ENCODE measurements at places on chromosomes 5 and 9.

DNA sequence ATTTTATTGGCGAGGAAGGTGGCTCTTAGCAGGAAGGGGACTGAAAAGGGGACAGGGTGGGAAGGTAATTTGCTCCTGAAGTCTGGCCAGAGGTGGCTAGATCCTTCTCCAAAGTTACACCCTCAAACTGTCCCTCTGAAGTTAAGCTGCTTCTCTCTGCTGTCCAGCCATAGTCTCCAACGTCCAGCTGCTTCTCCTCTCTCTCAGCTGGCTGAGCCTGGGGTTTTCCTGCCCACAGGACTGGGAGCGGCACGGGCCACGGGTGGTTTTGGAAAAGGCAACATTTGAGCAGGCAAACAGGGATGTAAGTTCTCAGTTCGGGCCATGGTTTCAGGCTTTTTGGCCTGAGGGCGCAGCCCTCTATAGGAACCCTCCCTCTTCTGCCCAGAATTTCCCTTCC is 128.3 kb downstream of the YIPF5 start:
- H3K36me3 ChIP-seq: no peaks in the 10 kb centered on the region
- H3K4me3 ChIP-seq: no peak overlapping the region
- no peaks in the 10 kb centered on the region for H3K4me1 ChIP-seq
- no peak for DNase-seq
- H3K27me3 ChIP-seq: peaks cover 2% of the 10 kb centered on the region

DNA sequence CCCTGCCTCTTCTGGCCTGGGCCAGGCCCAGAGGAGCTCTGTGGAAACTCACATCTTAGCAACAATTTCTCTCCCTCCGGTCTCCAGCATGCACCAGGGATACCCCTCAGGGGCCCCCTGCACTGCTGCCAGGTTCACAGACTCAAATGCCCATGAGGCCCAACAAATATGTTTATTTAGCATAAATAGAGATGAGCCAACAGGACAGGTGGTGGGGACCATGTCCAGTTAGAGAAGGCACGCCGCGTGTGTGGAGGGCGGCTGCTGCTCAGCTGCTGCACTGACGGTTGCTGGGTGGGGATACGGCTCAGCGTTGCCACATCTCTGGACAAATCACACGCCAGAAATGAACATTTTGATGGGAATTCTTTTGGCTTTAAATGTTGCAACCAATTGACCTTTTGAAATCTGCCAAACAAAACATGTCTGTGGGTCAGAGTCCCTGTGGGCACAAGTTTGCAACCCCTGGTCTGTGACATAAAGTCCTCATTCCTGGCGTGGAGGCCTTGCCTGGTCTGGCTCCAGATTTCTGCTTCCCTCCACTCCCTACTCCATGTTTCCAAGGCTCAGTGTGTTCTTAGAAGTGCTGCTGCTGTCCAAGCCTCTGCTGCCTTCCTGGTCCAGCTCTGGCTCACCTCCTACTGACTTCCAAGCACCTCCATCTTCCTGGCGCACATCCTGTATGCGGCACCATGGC is 88.9 kb downstream of the AMBP start:
- no peak overlapping the region for H3K27ac ChIP-seq
- H3K4me1 ChIP-seq: peaks cover 10% of the 10 kb centered on the region
- DNase-seq: no peak
- no peaks in the 10 kb centered on the region for H3K36me3 ChIP-seq

DNA sequence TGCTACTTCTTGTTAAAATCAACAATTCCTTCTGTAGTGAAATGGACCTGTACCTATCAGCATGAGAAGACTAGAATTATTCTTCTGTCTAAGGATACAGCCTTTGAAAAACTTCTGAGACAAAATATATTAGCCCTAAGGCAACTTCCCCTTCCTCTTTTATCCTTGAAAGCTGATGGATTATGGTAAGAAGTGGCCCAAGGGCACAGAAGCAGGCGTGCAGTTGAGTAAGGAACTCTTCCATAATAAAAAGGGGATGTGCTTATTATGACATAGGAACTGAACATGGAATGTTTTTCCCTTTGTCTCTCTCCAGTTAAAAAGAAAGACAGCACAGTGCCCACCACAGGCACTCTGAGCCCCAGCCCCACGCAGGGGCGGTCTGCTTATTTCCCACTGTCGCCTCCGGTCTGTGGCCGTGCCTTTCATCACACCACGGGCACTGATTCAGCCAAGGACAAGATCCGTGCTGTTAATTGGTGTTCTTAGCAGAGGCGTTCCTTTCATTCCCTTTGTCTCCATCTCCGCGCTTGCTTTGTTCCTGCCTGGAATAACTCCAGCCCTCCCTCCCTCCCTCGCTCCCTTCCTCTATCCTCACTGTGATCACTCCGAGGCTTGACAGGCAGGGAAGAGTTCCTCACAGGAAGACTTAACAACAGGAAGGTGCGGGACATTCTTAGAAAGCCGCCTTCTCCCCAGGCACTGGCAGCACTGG is 135.9 kb upstream of the OTULINL start:
- no peak for DNase-seq
- no peaks in the 10 kb centered on the region for H3K36me3 ChIP-seq
- no peak overlapping the region for H3K27ac ChIP-seq
- H3K4me3 ChIP-seq: no peak overlapping the region
- peaks cover 3% of the 10 kb centered on the region for H3K4me1 ChIP-seq

DNA sequence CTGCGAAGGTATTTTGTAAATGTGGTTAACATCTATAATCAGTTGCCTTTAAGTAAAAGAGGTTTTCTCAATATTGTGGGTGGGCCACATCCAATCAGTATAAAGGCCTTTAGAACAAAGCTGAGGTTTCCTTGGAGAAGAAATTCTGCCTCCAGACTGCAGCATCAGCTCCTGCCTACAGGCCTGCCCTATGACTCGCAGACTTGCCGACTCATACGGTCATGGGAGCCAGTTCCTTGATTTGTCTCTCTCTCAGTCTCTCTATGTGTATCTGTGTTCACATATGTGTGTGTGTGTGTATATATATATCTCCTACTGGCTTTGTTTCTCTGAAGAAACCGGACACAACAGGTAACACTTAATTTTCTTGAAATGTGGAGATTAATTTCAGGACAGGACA is 45.3 kb downstream of the SLC36A1 start:
- no peak for DNase-seq
- H3K4me3 ChIP-seq: no peak overlapping the region
- H3K4me1 ChIP-seq: no peaks in the 10 kb centered on the region
- H3K27ac ChIP-seq: no peak overlapping the region
- H3K36me3 ChIP-seq: no peaks in the 10 kb centered on the region

DNA sequence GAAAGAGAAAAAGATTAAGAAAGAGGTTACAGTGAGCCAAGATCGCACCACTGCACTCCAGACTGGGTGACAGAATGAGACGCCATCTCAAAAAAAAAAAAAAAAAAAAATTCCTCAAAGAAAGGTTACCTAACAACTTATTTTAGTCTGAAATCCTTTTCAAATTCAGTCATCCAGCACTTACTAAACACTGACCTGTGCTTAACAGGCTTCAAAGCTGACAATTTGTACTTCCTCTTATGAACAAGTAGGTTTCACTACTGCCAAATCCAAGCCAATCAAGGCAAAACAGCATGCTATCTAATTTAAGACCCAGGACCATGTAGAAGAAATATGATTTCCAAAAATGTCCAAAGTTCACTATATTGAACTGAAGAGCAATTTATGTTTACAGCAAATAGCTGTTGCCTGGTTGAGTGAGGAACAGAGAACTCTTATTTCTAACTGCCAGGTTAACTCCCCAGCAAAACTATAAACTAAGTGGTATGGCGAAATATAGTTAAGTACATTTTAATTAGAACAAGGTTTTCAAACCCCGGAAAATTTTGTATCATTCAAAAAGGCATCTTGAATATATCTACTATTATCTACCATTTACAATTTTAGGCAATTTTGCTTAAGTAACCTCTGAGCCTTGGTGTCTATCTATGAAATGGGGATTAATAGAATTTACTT is 13.4 kb downstream of the PWWP2A start:
- no peaks in the 10 kb centered on the region for H3K27me3 ChIP-seq
- peaks cover 25% of the 10 kb centered on the region for H3K36me3 ChIP-seq
- H3K27ac ChIP-seq: peak overlapping the region; percentile 38
- H3K4me1 ChIP-seq: peaks cover 9% of the 10 kb centered on the region
- no peak for DNase-seq

DNA sequence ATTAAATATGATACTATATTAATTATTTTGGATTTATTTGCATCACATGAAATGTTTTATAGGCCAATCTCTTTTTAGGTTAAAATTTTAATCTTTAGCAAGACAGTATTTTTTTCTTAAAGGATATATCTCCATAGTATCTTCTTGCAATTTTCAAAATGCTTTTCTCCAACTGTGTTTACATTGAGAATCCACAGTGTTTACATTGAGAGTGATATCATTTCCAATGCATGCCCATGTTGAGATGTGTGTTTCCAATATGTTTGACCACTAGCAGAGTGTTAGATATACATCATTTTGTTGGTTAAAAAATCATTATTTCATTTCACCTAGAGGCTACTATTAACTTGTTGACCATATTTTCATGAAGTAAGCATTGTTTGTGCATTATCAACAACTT is 17.3 kb downstream of the VCAN start:
- H3K4me1 ChIP-seq: no peaks in the 10 kb centered on the region
- peaks cover 30% of the 10 kb centered on the region for H3K27me3 ChIP-seq
- H3K27ac ChIP-seq: no peak overlapping the region

DNA sequence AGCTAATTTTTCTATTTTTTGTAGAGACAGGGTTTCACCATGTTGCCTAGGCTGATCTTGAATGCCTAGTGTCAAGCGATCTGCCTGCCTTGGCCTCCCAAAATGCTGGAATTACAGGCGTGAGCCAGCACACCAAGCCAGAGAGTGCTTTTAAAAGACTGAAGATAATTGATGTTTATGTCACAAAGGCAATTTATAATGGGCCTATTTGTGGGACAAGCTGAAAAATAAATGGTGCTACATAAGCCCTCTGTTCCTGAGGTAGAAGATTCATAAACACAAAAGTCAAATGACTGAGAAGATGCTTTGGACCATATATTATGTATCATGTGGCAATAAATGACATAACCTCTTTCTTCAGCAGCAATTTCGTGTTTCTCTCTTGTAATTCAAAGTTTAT is 329.6 kb downstream of the GABRB2 start:
- no peak for DNase-seq
- H3K27me3 ChIP-seq: no peaks in the 10 kb centered on the region
- no peak overlapping the region for H3K4me3 ChIP-seq
- H3K36me3 ChIP-seq: no peaks in the 10 kb centered on the region

GRCh38 chr5:131532031-131532640 is 102.9 kb downstream of the RAPGEF6 start:
- peaks cover 67% of the 10 kb centered on the region for H3K4me1 ChIP-seq
- peak overlapping the region; percentile 64 for H3K4me3 ChIP-seq
- peak; percentile 20 for DNase-seq
- no peaks in the 10 kb centered on the region for H3K27me3 ChIP-seq

DNA sequence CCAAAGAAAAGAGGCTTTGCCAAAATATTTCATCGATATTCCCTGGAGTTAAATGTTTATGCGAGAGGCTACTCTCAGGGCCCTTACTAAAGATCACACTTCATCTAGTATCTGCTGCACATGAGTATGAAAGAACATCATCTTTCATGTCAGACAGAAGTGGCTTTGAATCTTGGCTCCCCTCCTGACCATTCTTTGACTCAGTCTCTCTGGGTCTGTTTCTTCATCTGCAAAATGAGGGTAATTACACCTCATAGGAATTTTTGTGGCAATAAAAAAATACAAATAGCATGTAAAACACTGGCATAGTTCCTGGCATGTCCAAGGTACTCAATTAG is 58.1 kb downstream of the SLIT3 start:
- no peak for DNase-seq
- H3K27me3 ChIP-seq: peaks cover 2% of the 10 kb centered on the region
- H3K4me3 ChIP-seq: no peak overlapping the region

DNA sequence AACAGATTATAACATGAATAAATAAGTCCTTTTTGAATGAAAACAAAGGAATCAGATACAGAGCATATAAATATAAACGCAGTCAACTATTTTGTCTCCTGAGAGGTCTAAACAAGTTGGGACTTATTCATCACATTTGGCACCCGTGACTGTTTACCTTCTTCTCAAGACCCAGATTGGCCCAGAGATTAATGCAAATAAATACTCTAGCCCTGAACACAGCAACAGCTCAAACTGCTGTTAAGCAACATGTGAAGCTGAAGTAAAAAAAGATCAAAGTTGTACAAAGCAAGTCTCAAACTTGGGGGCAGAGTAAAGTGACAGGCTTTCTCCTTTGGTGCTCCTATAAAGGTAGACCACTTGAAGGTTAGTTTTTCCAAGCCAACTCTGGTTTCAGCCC is 95.0 kb upstream of the NR5A1 start:
- H3K27ac ChIP-seq: no peak overlapping the region
- no peaks in the 10 kb centered on the region for H3K4me1 ChIP-seq
- no peaks in the 10 kb centered on the region for H3K36me3 ChIP-seq
- DNase-seq: no peak

DNA sequence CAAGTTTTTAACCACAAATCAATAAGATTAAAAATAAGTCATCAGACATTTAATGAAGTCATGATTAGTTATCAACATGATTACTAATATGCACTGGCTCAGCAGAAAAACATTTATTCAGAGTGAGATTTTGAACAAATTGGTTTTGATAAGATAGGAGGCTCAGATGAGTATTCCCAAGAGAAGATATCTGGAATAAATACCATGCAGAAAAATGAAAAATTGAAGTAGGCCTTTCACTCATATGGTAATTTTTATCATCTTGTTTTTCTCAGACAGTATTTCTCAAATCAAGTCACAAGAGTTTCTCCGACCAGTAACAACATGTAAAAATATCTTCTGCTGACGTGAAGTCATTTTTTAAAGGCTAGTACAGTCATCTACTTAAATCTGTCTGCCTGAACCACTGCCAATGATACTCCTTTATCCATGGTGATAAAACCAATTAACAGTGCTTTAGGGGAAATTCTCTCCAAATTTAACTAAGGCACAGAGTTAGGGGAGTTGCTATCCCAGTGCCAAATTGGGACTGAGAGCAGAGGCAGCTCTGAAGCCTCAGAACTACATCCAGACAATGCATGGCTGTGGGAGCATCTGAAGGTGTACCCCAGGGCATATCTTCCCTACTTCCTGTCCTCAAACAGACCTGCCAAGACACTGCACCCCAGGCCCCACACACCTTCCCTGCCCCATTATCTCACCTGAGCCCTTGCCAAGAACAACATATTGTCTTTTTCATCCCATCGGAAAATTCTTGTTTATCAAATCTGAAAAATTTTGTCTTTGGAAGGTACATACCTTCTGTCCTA is 105.5 kb upstream of the TSLP start:
- DNase-seq: no peak
- H3K27me3 ChIP-seq: peaks cover 2% of the 10 kb centered on the region
- no peaks in the 10 kb centered on the region for H3K4me1 ChIP-seq
- no peaks in the 10 kb centered on the region for H3K36me3 ChIP-seq

Measured in activated CD4-positive, alpha-beta T cell treated with anti-CD3 and anti-CD28 coated beads, Interleukin-2, amount 10 ng/mL, durations not matched to agents 7 days and 5 days (primary cell).